ENCODE measurements at places on chromosomes 3 and 15. TPM values are rescaled to one million over a fixed set of nuclear protein-coding genes. Genes with fewer than 3 reads are reported as not detected.

- DNase-seq, result no peak
Observed at GRCh38 chr15:37253877-37254276, 153.5 kb upstream of the MEIS2 start.

DNA sequence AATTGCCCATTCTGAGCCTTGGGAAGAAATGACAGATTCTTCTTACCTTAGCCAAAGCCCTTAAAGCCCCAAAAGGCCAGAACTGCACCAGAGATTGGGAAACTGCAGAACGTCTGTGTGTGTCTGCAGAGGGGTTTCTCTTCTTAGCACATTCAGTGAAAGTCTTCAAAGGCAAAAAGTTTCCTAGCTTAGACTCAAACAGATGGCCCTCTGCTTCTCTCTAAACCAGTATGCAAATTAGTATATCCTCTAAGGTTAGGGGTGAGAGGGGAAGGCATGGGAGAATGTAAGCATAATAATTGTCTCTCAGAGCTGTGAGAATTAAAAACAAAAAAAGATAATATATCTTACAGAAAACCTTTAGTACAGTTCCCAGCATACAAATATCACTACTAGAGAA is 334.0 kb upstream of the MCTP2 start:
- DNase-seq, result no peak

The CHRM5 gene
- not detected for total RNA-seq

DNA sequence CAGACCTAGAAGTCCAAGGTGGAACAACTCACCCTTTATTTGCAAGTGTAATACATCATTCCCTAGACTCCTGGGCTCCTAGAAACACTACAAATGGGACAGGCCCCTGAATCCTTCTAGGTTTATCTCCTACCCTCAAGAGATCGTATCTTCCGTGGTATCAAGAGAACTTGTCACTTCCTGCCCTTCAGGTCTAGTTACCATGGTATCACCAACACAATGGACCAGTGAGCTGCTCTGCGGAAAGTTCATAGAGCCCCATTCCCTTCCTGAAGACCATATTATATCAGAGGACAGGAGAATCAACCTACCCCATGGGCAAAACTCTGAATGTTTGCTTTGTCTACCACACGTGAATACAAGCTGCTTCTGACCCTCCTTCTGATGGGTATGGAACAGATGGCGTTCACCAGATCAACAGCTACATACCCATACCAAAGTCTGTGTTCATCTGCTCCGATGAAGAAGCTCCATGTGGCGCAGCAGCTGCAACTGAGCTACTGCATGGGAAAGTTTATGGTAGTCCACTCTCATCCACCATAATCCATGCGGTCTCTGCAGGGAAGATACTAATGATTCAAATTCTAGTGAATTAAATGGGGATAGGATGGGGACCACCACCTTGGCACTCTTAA is 84.6 kb upstream of the KLF13 start:
- no peak for DNase-seq

GRCh38 chr3:170178651-170179050 is 2.9 kb downstream of the PHC3 start:
- DNase-seq, result no peak

Data from esophagus muscularis mucosa (tissue), 4 donors.